ENCODE measurements at places on chromosomes 13 and 19.

GRCh38 chr13:45896285-45896684, 44.7 kb upstream of the SIAH3 start:
- no peak for DNase-seq

- no peak for DNase-seq
Measured at GRCh38 chr13:85333506-85334020, 465.7 kb downstream of the SLITRK6 start.

DNA sequence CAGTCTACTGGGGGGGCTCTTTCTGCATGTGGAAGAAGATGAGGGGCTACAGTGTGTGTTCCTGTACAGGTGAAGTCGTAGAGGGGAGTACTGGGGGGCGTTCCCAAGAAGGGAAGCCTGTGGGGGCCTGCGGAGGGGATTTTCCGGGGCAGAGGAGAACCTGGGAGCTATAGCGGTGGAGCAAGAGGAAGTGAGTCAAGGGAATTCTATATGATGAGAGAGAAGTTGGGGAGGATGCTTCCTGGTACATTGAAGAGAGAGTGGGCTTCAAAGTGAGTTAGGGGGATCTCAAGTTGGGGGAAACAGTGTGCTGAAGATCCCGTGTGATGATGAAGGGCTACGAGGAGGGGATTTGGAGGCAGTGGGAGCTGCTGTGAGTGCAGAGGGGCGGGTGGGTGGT, 1.9 kb upstream of the CACNG8 start:
- no peak for DNase-seq

DNA sequence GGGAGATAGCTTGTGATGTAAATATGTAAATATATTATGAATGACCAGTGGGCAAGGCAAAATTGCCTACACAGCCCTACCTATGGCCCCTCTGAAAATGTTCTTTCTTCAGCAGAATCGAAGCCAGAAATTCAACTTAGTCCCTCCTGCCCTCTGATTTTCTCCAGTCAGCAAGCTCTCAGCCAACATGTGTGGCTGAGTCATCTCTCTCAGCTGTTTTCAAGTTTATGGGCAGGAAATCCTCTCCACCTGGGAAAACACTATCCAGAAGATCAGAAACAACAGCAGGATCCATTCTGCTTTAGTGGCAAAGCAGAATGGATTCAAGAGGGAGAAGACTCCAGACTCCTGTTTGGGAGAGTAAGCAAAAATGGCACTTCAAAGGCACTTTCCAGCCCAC, 8.9 kb upstream of the ZNF527 start:
- no peak for DNase-seq

DNA sequence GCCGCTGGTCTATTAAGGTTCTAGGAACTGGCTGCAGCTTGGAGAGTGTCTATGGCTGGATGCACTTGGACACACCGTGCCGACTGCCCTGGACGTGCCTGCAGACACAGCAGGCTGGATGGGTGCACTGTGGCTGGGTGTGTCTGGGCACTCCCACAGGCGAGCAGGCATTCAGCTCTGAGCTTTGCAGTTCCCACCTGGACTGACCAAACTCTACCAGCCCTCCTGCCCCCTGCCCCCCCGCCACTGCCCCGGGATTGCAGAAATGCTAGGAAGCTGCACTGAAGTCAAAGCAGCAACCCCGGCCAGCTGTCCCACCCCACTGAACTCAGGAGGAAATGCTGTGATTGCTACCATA, 7.0 kb upstream of the LRP3 start:
- no peak for DNase-seq

Data from activated CD4-positive, alpha-beta T cell treated with anti-CD3 and anti-CD28 coated beads, Interleukin-2, amount 50 U/mL, for 48 hours (primary cell).